ENCODE measurements at places on chromosomes 5 and 9.

- DNase-seq = no peak
These were observed 651.5 kb downstream of the TLE1 start for GRCh38 chr9:81037889-81038288.

GRCh38 chr5:168765551-168766425, 186.6 kb upstream of the PANK3 start:
- peak; percentile 72 for DNase-seq

DNA sequence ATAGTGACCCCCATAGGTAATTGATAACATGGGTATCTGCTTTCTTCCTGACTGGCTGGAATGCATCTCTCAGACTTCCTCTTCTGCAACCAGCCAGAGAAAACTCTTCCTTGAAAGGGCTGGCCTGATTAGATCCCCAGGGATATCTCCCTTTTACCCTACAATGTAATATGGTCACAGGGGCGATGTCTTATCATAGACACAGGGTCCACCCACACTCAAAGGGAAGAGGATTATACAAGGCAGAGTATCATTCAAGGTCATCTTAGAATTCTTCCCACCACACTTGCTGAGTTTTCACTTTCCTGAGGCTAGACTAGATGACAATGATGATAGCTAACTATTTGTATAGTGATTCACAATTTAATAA, 33.2 kb downstream of the TTLL11 start:
- no peak for DNase-seq

GRCh38 chr5:2024986-2025721, 142.4 kb upstream of the IRX4 start:
- no peak for DNase-seq

GRCh38 chr9:120363697-120364096, 216.3 kb downstream of the CDK5RAP2 start:
- no peak for DNase-seq

- DNase-seq = peak; percentile 41
These were observed 11.7 kb downstream of the TSPAN17 start for GRCh38 chr5:176658817-176659511.

GRCh38 chr9:35570709-35571504, 34.2 kb upstream of the TESK1 start:
- DNase-seq = no peak

DNA sequence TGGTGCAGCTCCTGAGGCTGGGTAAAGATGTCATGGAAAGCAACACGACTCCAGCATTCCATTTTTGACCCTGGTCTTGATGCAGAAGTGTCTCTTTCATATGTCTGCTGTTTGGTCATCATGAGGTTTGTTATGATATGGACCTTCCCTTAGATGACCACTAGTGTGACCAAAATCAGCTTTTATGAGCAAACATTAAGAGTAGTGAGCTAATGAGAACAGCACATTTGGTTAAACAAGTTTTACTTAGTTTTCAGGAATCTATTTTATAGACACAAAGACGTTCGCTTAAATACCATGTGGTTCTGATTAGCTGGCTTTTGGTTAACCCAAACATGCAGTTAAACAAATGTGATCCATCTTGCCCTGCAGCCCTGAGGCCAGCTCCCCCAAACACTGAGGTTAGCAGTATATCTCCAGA, 56.7 kb upstream of the ACTBL2 start:
- DNase-seq = peak; percentile 29

GRCh38 chr9:124477648-124478285, 27.5 kb downstream of the ADGRD2 start:
- DNase-seq = no peak

- DNase-seq = no peak
These were observed 1.4 kb downstream of the DAB2 start for GRCh38 chr5:39423331-39423751.

DNA sequence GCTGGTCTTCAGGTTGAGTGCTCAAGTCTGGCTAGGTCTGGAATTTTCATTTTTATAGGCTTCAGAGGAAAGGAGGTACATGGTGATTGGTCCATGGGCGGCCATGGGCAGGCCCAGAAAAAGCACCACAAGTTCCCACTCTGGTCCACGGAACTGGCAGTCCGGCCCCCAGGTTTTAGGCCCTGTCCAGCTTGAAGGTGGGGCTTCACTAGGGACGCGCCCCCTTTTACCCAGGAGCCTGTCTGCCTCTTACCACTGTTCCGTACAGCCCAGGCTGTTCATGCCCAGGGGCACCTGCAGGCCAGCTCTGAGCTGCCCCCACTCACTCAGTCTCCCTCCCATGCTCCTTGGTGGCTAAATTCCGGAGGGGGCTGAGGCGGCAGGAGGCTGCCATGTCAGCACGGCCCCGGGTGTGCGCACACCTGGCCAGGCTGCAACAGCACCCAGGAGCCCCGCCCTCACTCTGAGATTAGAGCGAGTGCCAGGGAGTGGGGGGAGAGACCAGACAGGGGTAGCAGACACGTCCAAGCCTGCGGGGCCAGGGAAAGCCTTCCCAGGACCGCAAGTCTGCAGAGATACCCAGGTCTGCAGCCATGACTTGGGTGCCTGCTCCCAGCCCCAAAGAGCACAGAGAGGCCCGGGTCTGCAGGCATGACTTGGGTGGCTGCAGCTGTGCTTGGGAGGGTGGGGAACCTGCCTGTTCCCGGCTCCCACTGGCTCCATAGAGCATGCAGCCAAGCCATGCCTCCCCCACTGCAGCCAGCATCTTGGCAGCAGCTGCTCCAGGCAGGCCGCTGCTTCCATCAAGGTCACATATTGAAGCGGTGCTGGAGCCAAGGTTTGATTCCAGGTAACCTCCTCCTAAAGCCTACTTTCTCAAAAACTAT, 390.2 kb upstream of the SGCD start:
- no peak for DNase-seq

GRCh38 chr5:142542906-142543305, 143.0 kb downstream of the FGF1 start:
- peak; percentile 42 for DNase-seq

- no peak for DNase-seq
These were observed 930.3 kb upstream of the ARRDC3 start for GRCh38 chr5:92313385-92313784.

GRCh38 chr9:87725900-87726709, at the start of gene CTSL:
Gene CTSL (plus strand): TSS chr9:87726119. CDS start chr9:87727604, 1,485 bp downstream.
- peak; percentile 97 for DNase-seq

- no peak for DNase-seq
These were observed 52.9 kb downstream of the PAM start for GRCh38 chr5:102807878-102808502.

GRCh38 chr5:72588640-72589039, 81.4 kb upstream of the ZNF366 start:
- no peak for DNase-seq

DNA sequence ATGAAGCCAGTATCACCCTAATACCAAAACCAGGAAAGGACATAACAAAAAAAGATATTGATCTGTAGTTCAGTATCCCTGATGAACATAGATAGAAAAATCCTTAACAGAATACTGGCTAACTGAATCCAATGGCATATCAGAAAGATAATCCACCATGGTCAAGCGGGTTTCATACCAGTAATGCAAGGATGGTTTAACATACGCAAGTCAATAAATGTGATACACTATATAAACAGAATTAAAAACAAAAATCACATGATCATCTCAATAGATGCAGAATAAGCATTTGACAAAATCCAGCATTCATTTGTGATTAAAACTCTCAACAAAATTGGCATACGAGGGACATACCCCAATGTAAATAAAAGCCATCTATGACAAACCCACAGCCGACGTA, 110.9 kb downstream of the AOPEP start:
- DNase-seq = no peak

DNA sequence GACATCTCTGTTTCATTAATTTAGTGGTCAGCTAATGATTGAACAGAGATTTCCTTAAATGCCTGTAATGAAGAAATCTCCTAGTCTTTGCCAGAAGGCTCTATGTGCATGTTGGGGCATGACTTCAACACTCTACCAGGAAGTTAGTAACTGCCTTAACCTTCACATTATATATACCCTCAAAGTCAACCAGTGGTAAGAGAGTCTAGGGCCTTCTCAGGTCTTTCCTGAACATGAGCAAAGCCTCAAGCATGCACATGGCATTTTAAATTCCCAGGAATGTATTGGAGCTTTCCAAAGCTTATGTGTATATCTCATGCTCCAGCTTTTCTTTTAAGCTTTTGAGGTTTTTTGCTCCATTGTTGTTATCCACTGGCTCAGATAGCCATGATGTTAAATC, 388.3 kb downstream of the ARRDC3 start:
- DNase-seq = no peak

GRCh38 chr9:126123927-126124326, 202.7 kb upstream of the MVB12B start:
- DNase-seq = peak; percentile 3

- DNase-seq = no peak
These were observed 9.8 kb downstream of the FAM78A start for GRCh38 chr9:131266266-131267229.

- DNase-seq = no peak
These were observed 120.2 kb upstream of the GRHPR start for GRCh38 chr9:37302277-37302676.

GRCh38 chr5:143837306-143837848, 25.4 kb downstream of the HMHB1 start:
- peak; percentile 66 for DNase-seq

GRCh38 chr5:168653626-168654025, 74.5 kb upstream of the PANK3 start:
- no peak for DNase-seq

GRCh38 chr9:110257956-110258355, 1.6 kb upstream of the TXN start:
- DNase-seq = no peak

GRCh38 chr9:107669422-107669821, 179.9 kb upstream of the KLF4 start:
- no peak for DNase-seq

- peak; percentile 48 for DNase-seq
These were observed 2.4 kb downstream of the ATG12 start for GRCh38 chr5:115838885-115839518.

- peak; percentile 59 for DNase-seq
These were observed 92.2 kb downstream of the ADAMTSL1 start for GRCh38 chr9:18566121-18566520.

GRCh38 chr9:133609311-133610098, at the start of gene FAM163B:
Gene FAM163B (minus strand): TSS chr9:133609389. CDS start chr9:133580223, 29,166 bp downstream.
- peak; percentile 85 for DNase-seq

GRCh38 chr5:75279321-75279720, 42.6 kb upstream of the ANKRD31 start:
- DNase-seq = no peak

DNA sequence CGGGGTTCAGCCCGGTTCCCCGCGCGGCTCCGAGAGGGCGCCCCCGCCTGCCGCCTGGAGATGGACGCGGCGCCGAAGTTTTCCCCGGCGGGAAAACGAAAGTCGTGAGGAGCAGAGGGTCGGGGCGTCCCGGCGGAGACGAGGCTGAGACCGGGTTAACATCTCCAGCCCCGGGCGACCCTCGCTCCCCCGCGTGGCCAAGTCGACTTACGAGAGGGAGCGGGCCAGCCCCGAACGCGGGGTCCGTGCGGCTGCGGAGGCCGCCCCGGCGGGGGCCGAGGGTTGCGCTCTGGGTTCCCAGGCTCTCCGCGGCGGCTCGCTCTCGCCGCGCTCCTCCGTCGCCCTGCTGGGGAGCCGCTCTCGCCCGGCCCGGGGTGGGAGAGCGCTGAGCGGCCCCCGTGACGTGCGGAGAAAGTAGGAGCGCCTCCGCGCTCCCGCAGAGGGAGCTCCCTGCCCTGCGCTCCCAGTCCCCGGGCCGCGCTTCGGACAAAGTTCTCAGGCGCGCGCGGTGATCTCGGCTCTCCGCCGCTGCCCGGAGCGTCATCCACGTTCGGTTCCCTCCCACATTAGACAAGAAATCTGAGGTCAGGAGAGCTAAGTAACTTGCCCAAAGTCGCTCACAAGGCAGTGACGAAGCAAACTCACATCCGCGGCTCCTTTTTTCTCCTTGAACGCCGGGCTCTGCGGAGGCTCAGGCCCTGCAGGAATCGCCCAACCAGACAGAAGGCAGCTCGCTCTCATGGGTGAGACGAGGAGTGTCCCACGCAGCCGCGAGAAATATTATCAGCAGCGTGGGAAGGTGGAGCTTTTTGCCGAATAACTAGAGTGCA, 1.2 kb upstream of the GCNT4 start:
- peak; percentile 82 for DNase-seq

- DNase-seq = peak; percentile 80
These were observed at the start of gene ARHGEF37 for GRCh38 chr5:149581192-149581861. Gene ARHGEF37 (plus strand): TSS chr5:149581498. CDS start chr5:149597770, 16,272 bp downstream.

DNA sequence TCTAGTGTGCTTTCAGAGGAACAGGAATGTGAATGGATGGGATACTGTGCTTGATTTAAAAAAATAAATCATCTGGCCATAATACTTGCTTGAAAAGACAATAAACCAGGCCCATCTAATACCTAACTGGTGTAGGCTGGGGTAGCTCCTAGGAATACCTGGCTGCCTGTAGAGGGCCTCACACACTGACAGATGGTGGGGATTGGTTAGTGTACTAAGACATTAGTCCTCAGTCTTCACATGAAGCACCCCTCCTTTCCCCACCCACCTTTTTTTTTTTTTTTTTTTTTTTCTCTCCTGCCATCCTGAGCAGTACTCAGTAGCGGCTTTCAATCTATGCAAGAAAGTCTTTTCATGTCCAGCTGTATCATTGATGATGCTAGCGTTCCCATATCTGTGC, 130.5 kb downstream of the ADGRV1 start:
- no peak for DNase-seq

- DNase-seq = no peak
These were observed 91.1 kb downstream of the ENC1 start for GRCh38 chr5:74549384-74549783.

Data from AG20443 (cell line).